ENCODE measurements at places on chromosomes 1 and 21.
A peak's percentile ranks its signal among the peaks of the same experiment; 100 is the strongest.

DNA sequence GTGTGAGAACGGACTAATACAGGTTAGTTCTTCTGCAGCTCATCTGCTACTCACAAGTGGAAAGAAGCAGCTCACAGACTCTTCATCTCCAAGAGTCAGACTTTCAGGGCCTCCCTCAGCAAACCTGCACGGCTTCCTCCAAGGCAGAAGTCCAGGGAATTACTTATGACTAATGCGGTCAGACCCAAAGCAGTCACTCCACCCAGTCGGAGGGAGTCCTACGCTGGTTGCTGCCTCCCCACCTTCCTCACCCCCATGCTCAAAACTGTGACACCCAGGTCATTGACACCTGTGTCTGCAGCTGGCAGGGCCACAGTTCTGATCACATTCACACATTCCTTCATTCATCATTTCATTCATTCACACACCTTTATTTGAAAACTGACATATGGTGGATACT, 38.4 kb upstream of the PRDM2 start:
- DNase-seq: no peak

DNA sequence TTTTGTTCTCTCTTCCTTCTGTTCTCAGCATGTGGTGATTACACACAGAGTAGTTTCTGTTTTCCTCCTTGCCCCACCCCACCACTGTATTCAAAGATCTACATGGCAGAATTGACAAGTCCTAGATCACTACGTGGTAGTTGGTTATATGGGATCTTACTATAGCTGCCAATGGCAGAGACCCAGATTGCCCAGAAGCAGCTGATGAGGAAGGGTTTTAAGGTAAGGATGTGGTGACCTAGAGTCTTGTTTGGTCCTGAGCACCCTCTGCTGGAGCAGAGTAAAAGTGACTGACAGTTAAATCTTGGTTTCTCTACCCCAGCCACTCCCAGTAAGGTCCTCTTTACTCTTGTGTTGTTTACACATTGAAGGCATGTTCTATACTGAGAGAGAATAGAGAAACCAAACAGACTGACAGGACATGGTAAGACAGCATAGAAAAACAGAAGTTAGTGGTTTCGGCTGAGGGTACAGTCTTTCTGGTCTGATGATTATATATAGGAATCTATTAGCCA, 22.8 kb upstream of the STRIP1 start:
- DNase-seq: peak; percentile 43

DNA sequence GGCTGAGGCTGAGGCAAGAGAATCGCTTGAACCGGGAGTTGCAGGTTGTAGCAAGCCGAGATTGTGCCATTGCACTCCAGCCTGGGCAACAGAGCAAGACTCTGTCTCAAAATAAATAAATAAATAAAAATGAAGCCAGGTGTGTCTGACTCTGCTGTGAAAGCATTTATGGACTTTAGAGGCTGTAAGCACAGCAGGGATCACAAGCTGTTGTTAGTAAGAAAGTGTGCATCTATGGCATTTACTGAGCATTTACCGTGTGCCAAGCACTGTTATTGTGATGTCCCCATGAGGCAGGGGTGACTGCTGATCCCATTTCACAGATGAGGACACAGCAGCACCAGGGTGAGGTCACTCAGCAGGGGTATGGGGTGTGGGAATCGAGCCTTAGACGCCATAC, 20.1 kb downstream of the FAM151A start:
- no peak for DNase-seq

GRCh38 chr21:16241016-16241415, 511.2 kb downstream of the USP25 start:
- no peak for DNase-seq
